ENCODE measurements at places on chromosomes 2 and 18.
A peak's percentile ranks its signal among the peaks of the same experiment; 100 is the strongest.

DNA sequence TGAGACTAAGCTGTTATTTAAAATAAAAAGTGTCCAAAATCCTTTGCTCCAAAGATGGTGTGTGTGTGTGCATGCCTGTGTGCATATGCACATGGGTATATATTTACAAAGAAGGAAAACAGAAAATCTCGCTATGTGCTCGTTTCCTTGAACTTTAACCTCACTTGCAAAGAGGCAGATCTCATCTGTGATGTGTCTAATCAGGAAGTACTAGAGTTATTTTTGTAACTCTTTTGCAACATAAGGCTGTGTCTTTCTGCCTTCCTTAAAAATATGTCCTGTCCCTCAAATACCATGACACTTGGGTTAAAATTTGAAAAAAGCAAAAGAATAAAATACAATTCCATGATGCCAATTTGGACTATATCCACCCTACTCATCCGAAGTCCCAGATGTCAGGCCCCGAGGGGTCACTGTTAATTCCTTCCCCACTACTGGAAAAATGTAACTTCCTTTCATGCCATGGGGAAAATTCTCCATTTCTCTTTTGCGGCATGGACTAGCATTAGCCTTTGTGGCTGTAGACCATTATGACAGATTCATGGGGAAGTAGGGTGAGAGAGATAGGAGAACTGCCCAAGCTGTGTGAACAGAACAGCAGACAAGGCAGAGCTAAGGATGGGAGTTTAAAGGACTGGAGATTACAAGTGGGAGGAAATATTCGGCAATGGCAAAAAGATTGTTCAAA lies 191.3 kb downstream of the MYO1B start:
- DNase-seq: no peak
- no peak overlapping the region for H3K4me3 ChIP-seq
- peaks cover 7% of the 10 kb centered on the region for H3K4me1 ChIP-seq

- no peak overlapping the region for H3K4me3 ChIP-seq
- no peaks in the 10 kb centered on the region for H3K36me3 ChIP-seq
- peaks cover 9% of the 10 kb centered on the region for H3K27me3 ChIP-seq
- H3K4me1 ChIP-seq: peaks cover 39% of the 10 kb centered on the region
- DNase-seq: no peak
- H3K27ac ChIP-seq: peak overlapping the region; percentile 83
These were observed 48.6 kb upstream of the ID2 start for GRCh38 chr2:8633186-8633734.

DNA sequence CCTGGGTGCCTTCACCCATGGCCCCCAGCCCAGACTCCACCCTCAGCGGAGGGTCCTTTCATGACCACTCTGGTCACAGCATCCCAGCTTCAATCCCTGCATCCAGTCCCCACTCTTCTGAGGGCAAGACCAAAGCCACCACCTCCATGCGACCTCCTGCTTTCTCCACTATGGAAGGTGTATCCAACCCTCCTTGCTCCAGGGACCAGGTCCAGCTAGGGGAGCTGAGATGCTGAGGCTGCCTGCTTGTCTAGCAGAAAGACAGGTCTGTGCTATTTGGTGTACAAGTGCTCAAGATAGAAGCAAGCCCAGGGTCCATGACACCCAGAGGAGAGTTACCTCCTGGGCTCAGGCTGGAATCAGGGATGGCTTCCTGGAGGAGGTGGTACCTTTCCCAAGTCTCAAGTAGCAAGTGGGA lies 73.8 kb upstream of the RAB6C start:
- H3K27ac ChIP-seq: no peak overlapping the region
- H3K27me3 ChIP-seq: peaks cover under 1% of the 10 kb centered on the region
- no peaks in the 10 kb centered on the region for H3K4me1 ChIP-seq
- H3K36me3 ChIP-seq: no peaks in the 10 kb centered on the region
- no peak overlapping the region for H3K4me3 ChIP-seq

GRCh38 chr2:178304333-178304732 lies 110.0 kb downstream of the OSBPL6 start:
- H3K27ac ChIP-seq: no peak overlapping the region
- H3K36me3 ChIP-seq: no peaks in the 10 kb centered on the region
- H3K4me3 ChIP-seq: no peak overlapping the region
- DNase-seq: no peak
- H3K27me3 ChIP-seq: no peaks in the 10 kb centered on the region
- peaks cover 6% of the 10 kb centered on the region for H3K4me1 ChIP-seq

GRCh38 chr18:74996055-74996454 lies 212.9 kb downstream of the PTGR3 start:
- no peaks in the 10 kb centered on the region for H3K36me3 ChIP-seq
- no peak overlapping the region for H3K4me3 ChIP-seq
- DNase-seq: no peak
- no peak overlapping the region for H3K27ac ChIP-seq

DNA sequence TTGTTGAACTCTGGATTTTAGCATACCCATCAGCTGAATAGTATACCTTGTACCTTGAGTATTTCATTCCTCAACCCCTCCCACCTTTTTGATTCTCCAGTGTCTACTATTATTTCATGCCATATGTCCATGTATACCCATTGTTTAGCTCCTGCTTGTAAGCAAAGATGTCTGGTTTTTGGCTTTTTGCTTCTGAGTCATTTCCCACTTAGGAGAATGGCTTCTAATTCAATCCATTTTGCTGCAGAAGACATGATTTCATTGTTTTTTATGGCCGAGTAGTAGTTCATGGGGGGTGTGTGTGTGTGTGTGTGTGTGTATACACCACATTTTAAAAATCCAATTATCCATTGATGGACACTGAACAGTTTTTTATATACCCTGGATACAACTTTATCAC lies 24.3 kb upstream of the MOCOS start:
- H3K27me3 ChIP-seq: no peaks in the 10 kb centered on the region
- no peak overlapping the region for H3K27ac ChIP-seq
- no peak for DNase-seq
- H3K4me3 ChIP-seq: no peak overlapping the region

DNA sequence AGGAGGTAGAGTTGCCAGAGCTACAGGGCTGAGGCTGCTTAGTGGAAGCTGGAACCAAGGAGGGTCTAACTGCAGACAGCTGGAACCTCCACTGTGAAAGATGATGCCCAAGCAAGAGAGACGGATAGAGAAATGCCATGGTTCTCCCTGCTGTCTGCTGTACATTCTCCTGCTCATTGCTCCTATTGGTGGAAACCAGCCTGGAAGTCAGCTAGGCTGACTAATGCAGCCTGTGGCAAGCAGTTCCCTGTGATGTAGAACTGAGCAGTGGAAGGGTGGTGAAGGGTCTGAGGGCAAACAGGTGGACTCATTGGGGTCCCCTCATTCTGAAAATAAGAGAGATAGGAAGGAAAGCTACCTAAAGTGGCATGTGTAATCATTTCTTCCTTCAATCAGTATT lies 563.6 kb downstream of the SLC4A3 start:
- no peaks in the 10 kb centered on the region for H3K4me1 ChIP-seq
- DNase-seq: no peak
- H3K36me3 ChIP-seq: peaks cover 5% of the 10 kb centered on the region
- H3K4me3 ChIP-seq: no peak overlapping the region
- peaks cover 4% of the 10 kb centered on the region for H3K27me3 ChIP-seq
- no peak overlapping the region for H3K27ac ChIP-seq

DNA sequence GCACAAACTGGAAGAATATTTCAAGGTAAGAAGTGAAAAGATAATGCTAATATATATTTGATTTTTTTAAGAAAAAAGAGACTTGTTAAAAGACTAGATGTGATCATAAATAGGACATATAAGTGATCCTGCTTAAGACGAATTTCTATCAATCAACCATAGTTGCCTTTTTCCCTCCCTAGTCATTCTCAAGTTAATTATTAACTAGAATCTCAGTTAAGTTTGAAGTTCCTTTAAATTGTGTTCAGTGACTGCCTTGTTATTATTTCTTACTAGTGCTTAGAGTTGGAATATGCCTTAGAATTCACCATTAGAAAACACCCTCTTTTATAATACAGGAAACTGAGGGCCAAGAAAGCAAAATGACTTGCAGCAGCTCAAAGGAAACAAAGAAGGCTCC lies 141.5 kb upstream of the SP5 start:
- H3K27me3 ChIP-seq: no peaks in the 10 kb centered on the region
- no peaks in the 10 kb centered on the region for H3K36me3 ChIP-seq
- H3K4me1 ChIP-seq: peaks cover 32% of the 10 kb centered on the region
- H3K27ac ChIP-seq: no peak overlapping the region
- no peak overlapping the region for H3K4me3 ChIP-seq

- peaks cover 5% of the 10 kb centered on the region for H3K4me1 ChIP-seq
- H3K4me3 ChIP-seq: no peak overlapping the region
- no peaks in the 10 kb centered on the region for H3K27me3 ChIP-seq
These were observed 1424.0 kb upstream of the PIK3C3 start for GRCh38 chr18:40531051-40531450.

- no peak overlapping the region for H3K4me3 ChIP-seq
- DNase-seq: no peak
- peaks cover 16% of the 10 kb centered on the region for H3K4me1 ChIP-seq
- no peaks in the 10 kb centered on the region for H3K27me3 ChIP-seq
These were observed 21.7 kb downstream of the EPB41L5 start for GRCh38 chr2:120034621-120035020.

GRCh38 chr2:120856421-120856862 lies 120.8 kb downstream of the GLI2 start:
- H3K4me1 ChIP-seq: peaks cover 57% of the 10 kb centered on the region
- H3K27me3 ChIP-seq: no peaks in the 10 kb centered on the region
- no peak for DNase-seq
- no peak overlapping the region for H3K4me3 ChIP-seq
- no peaks in the 10 kb centered on the region for H3K36me3 ChIP-seq

GRCh38 chr2:178418426-178418825 lies 32.5 kb downstream of the PRKRA start:
- H3K36me3 ChIP-seq: peaks cover 4% of the 10 kb centered on the region
- H3K27ac ChIP-seq: no peak overlapping the region
- no peak overlapping the region for H3K4me3 ChIP-seq
- peaks cover 19% of the 10 kb centered on the region for H3K4me1 ChIP-seq
- H3K27me3 ChIP-seq: no peaks in the 10 kb centered on the region
- DNase-seq: no peak

- H3K27me3 ChIP-seq: no peaks in the 10 kb centered on the region
- no peaks in the 10 kb centered on the region for H3K4me1 ChIP-seq
- DNase-seq: no peak
- no peak overlapping the region for H3K27ac ChIP-seq
These were observed 924.9 kb upstream of the FAM98A start for GRCh38 chr2:34523958-34524514.

- no peak overlapping the region for H3K27ac ChIP-seq
- H3K36me3 ChIP-seq: no peaks in the 10 kb centered on the region
- H3K27me3 ChIP-seq: peaks cover 87% of the 10 kb centered on the region
- H3K4me1 ChIP-seq: peaks cover 18% of the 10 kb centered on the region
- DNase-seq: peak; percentile 48
These were observed 26.6 kb upstream of the NOTO start for GRCh38 chr2:73175663-73176204.

DNA sequence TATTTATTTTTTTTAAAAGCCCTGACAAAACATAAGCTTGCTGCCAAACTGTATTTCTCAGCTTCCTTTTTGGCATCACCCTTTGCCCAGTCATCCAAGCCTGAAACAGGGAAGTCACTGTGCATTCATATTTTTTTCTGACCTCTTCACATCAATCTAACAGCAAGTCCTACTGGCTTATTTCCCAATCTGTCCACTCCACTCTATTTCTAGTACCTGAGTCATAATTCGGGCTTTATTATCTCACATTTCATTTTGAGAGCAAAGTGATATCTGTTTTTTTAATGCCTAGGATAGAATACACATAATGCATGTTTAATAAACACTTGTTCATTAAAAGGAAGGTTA lies 5.1 kb downstream of the HNMT start:
- no peaks in the 10 kb centered on the region for H3K27me3 ChIP-seq
- peaks cover 26% of the 10 kb centered on the region for H3K4me1 ChIP-seq
- no peak overlapping the region for H3K27ac ChIP-seq
- no peaks in the 10 kb centered on the region for H3K36me3 ChIP-seq
- H3K4me3 ChIP-seq: no peak overlapping the region
- no peak for DNase-seq
